ENCODE measurements at places on chromosomes 7 and 10.

DNA sequence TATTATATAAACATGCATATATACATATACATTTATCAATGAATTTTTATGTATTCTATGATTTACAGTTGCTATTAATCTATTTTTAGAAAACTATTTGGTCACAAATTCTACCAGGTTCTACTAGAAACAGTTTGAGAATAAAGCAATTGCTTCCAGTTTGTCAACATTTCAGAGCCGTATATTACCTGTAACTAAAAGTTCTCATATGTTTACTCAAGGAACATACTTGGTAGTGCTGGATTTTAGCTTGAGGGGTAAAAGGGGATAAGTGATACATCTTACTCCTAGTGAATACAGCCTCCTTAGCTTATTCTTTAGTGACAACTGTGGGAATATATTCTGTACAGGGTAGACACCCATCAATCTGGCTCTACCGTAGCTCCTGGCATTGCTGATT lies 1590.5 kb upstream of the LRRTM3 start:
- DNase-seq = no peak

DNA sequence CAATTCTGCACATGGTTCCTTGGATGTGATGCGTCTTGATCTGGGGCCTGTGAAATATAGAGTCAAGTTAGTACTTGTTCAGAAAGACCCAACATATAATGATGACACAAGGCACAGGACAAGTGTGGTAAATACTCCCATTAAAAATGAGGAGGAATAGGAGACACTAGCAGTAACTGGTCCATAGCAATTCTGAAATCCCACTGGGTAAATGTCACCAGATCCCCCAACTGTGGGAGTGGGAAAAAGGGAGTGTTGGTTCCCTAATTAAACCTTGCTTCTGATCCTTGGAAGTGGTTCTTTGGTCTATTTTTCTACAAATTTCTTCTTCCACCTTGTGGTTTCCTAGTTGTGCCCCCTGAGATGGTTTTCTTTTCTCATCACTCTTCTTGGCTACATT lies 62.5 kb upstream of the NRP1 start:
- DNase-seq = no peak

- no peak for DNase-seq
Observed at GRCh38 chr10:122632576-122632975, 67.1 kb downstream of the C10orf120 start.

GRCh38 chr10:6778992-6779701 lies 199.1 kb upstream of the PRKCQ start:
- no peak for DNase-seq
